Stimulated activated CD8-positive, alpha-beta memory T cell treated with anti-CD3 and anti-CD28 coated beads, Interleukin-15, amount 100 ng/mL, for 4 hours (primary cell): ENCODE measurements at places on chromosomes 5 and 9.

DNA sequence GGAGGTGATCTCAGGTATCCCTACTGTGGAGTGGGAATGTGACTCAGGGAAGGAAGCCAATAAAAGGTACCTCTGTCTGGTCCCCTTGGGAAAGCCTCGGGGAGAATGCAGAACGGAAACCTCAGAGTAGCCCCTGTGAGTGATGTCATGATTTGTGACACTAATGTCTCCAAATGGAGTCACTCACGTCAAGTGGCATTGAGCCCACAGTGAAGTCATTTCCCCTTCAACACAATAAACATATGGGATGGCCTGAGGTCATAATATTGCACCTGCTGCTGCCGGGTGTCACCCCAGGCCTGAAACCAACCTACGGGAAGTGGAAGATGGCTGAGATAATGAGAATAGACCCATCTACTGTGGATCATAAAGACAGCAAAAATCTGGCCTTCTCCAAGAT, 75.9 kb upstream of the GOLM1 start:
- no peak for DNase-seq

- no peak for DNase-seq
Observed at GRCh38 chr5:77893225-77893860, 117.2 kb upstream of the TBCA start.

DNA sequence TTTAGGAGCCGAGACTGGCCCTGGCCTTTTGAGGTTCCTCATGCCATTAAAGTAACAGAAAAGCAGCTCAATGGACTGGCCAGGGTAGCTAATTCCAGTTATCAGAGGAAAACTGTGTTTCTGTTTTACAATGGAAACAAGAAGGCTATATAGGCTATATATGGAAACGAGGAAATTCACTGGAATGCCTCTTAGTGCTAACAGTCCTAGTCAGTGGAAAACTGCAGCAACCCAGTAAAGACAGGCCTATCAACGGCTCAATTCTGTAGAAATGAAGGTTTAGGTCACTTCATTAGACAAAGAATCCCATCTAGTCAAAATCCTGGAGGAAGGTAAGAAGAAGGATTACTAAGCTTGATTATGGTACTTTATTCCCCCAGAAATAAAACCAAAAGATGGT, 3.2 kb upstream of the TICAM2 start:
- no peak for DNase-seq

DNA sequence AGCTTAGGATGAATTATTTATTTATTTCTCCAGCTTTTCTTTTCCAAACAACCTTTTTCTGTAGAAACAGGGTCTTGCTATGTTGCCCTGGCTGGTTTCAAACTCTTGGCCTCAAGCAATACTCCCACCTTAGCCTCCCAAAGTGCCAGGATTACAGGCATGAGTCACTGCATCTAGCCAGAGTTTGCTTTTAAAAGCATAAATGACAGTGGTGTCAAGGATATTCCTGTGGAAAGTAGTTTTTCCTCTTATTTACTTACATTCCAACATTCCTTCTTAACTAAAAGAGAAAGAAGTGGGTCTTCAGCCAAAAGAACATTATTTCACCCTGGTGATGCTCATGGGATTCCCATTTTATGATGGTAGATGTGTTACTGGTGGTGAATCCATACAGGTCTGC, 62.4 kb downstream of the GRIA1 start:
- DNase-seq = no peak

GRCh38 chr9:76558465-76558864, 99.5 kb downstream of the GCNT1 start:
- no peak for DNase-seq

DNA sequence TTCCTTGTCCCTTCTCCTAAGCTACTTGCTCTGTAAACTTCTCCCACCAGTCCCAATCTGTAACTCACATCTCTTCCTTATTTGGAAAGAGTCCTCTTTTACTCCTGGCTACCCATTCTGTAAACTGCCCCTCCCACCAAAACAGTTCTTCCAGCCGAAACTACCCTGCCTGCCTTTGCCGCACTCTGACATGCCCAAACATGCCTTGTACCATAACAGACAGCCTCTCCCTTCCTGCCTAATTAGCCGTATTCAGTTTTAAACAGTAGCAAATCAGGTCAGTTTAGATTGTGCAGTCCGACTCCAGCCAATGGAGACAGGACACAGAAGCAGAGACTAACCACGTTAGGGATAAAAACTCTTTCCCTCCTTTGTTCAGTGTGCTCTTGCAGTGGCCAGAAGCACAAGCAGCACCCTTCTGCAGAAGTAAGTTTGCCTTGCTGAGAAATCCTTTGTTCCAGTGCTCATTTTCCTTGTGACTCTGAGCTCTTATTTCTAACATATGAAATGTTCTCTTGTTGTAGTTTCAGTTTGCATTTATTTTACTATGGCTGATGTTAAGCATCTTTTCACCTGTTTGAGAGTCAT, 5.4 kb upstream of the GLT6D1 start:
- no peak for DNase-seq

GRCh38 chr5:96839071-96839592, 31.4 kb upstream of the ERAP1 start:
- no peak for DNase-seq

GRCh38 chr5:14213813-14214585, 70.9 kb downstream of the TRIO start:
- DNase-seq = no peak

- no peak for DNase-seq
Observed at GRCh38 chr5:1665803-1666202, 133.8 kb downstream of the MRPL36 start.

DNA sequence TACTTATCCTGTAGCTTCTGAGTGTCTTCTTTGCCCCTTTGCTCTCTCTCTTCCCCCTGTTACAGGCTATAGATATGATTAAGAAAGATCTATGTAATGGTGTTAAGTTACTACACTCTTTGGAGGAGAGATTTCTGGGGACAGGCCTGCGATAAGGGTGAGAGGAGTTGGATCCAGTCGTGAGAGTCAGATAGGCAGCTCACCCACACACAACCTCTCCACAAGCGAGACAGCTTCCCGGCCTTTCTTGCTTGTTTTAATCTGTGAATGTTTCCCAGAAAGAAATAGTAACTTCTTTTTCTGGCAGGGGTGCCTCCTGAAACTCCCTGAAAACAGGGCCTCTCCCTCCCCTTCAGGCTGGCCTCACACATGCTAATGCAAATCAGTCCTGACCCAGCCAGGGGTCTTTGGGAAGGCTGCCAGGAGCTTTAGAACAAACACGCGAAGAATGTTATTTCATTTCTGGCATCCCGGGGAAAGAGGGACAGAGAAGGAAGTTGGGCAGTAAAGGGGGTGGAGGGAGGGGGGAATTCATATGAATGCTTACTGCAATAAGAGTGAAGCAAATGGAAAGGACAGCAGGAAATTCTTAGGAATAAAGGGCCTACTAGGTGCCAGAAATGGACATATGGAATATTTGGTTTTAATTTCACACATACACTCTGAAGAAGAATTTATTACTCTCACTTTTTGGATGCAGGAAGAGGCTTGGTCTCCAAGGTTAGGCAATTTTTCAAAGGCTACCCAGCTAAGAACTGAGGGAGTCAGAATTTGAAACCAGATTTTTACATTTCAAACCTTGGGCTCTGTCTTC, 215.8 kb upstream of the TRIM32 start:
- DNase-seq = no peak

GRCh38 chr5:73188764-73189531, 16.0 kb downstream of the TMEM174 start:
- no peak for DNase-seq

GRCh38 chr5:28084069-28084468, 1045.7 kb upstream of the CDH9 start:
- DNase-seq = no peak

GRCh38 chr5:51895834-51896233, 512.6 kb downstream of the ISL1 start:
- no peak for DNase-seq

GRCh38 chr5:81579262-81579924, 171.5 kb downstream of the SSBP2 start:
- no peak for DNase-seq

DNA sequence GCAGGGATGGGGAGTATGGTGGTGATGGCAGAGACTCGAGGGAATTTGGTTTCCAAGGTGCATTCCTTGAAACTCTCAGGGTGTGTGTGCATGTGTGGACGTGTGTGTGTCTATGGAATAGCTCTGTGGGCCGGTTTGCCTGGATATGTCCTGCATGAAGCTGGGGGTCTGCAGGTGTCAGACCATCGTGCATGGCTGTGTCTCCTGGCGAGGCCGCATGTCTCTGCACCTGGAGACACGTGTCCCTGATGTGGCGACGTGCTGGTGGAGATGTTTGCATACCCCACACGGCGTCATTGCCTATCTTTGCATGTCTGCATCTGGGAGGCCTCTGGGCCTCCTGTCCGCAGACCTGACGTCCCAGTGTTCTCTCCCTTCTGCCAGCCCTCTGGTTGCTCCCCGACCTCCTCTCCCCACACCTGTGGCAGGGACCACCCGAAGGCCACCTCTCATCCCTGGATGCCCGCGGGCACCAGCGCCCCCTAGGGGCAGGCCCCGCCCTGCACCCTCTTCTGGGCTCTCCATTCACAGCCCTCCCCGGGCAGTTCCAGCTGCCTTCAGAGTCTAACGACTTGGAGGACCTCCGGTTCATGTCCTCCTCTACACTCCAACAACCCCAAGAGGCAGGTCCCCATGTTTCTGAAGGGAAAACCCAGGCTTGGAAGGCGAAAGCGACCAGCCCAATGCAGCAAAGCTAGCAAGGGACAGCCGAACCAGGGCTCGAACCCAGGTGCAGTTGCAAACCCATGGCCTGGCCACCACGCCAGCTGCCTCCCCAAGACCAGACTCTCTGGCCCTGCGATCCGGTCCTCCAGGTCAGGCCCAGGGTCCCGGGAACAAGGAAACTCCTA, 88.6 kb downstream of the LMX1B start:
- no peak for DNase-seq

DNA sequence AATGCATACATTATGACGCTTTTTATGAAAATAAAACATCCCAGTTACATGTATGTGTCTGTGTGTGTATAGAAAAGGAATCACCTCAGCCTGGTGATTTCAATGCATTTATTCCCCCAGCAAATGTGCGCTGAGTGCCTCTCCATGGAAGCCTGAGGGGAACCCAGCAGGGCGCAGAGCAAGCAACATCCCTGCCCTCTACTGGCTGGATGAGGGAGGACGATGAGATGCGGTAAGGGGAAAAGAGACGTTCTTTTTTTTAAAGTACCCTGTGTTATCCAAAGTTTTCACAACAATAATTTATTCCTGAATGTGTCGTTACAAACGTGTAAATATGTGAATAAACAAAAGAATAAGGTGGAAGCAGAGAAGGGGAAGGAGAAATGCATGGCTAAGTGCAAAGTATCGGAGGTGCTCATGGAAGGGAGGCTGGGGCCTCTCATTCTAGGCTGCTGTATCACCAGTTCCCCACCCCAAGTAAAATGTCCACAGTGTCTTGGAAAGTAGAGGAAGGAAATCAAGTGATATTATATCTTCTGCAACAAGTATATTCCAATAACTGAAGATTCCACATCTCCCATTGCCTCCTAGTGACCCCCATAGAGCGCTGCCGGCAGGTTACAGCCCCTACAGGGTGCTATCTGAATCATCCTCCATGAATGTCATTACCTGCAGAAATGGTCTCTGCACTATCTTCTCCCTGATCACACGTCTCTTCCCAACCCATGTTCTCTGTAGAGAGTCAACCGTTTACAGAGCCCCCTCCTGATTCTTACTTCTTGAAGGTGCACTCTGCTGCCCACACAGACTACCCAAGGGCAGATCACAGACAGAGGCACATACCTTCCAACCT, 13.0 kb upstream of the ABLIM3 start:
- no peak for DNase-seq

DNA sequence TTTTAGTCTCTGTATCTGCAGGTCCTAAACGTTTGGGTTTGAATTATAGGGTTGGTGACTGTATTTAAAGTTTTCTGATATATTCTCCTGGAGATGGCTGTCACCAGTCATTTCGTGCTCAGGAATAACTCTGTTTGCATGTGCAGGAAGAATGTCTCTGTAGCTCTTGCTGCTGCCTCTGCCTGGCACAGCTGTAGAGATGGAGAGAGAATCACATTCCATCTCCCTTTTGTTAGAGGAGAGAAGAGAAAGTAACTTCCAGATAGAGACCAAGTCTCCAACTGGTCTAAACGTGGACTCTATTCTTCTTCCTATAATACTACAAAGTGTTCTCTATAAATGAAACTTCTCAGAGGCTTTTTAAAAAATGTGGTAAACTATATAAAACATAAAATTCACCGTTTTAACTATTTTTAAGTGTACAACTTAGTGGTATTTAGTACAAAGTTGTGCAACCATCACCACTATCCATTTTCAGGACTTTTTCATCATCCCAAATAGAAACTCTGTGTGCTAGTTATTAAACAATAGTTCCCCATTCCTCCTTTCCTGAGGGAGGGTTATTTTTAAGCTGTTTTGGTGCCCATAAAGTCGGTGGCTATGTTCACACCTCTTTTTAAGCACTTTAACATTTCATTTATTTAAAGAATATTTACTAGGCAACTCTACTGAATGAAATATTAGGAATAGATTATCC, 20.7 kb upstream of the STARD4 start:
- no peak for DNase-seq

GRCh38 chr5:131259326-131259725, 4.5 kb upstream of the CDC42SE2 start:
- no peak for DNase-seq

- no peak for DNase-seq
Observed at GRCh38 chr9:133880136-133880535, 112.0 kb downstream of the VAV2 start.
